ENCODE measurements at places on chromosomes 12 and 14. TPM values are rescaled to one million over a fixed set of nuclear protein-coding genes. Genes with fewer than 3 reads are reported as not detected.

DIO3 gene
- total RNA-seq = 2.4 TPM

LRP1-AS gene
- not detected for total RNA-seq

GPN3 gene
- total RNA-seq = 16.0 TPM

OR6C4 gene
- not detected for total RNA-seq

VWF gene
- total RNA-seq = 543 TPM

GPR68 gene
- 1.2 TPM for total RNA-seq

KLHL33 gene
- not detected for total RNA-seq

TMEM132C gene
- total RNA-seq = 1.1 TPM

RHEBL1 gene
- not detected for total RNA-seq

SLC39A5 gene
- total RNA-seq = not detected

- DNase-seq = no peak
These were observed 51.1 kb downstream of the BRMS1L start for GRCh38 chr14:35877276-35877675.

DNA sequence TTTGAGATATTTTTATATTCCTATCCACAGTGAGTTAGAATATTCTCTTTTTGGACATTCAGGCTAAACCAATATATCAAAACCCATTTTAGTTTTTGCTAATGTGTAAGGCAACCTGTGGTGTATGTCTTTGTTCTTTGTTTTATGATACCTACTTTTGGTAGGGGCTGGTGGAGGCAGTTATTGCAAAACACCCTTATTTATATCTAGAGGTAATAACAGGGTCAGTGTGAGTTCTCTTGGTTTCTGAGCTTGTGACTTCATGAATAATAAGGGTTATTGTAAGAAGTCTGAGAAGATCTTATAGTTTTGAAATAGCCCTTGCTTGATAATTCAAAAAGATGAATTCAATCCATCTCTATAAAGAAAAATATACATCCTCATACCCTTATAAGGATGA is 235.1 kb upstream of the LRIG3 start:
- DNase-seq = no peak

DNA sequence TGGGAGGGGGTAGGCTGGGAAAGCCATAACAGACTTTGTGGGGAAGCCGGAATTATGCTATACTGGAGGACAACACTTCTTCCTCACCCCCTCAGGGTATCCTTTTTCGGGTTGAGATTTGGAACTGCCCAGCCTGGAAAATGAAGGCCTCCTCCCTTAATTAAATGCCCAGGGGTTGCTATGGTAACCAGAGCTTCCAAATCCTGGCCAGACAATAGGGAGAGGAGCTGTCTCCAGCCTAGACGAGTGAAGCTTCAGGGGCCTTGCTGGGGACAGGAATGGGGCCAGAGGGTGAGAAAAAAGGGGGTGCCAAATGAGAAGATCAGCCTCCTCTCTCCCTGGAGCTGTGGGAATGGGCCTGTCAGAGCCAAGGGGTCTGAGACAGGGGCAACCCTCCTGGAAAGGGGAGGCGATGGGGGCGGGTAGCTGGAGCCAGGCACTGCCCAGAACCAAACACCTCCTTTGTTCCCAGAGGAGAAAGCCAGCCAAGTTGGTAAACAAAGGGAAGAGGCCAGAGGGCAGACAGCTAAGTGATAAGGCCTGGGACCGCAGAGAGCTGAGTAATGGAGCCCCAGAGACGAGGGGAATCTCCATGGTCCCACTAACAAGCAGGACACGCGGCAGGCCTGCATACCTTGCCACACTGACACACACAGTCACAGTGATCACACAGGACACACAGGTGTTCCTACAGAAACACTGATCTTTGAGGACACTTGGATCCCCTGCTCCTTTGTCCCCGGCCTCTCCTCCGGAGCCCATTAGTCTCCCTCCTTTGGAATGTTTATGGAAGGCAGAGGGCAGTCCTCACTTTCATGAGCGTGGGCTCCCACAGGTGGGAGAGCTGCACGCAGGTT is 17.9 kb upstream of the RND1 start:
- no peak for DNase-seq

GRCh38 chr12:101878243-101878821 is 952 bp downstream of the DRAM1 start:
- no peak for DNase-seq

DNA sequence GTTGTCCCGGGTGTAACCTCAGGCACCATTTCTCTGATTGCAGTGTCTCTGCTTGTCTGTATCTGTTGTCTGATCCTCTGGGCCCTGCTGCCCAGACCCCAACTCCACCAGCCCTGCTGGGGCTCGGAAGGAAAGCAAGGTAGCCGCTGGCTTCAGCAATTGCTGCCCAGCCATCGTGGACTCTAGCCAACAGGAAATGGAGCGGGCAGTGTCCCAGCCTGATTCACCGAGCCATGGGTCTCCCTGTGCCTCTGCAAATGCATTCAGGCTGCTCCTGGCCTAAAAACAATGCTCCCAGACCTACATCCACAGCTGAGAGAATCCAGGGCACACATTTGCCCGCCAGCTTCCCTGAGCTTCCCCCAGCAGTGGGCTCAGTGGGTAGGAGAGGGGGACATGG is 9.2 kb downstream of the TUNAR start:
- DNase-seq = no peak

DNA sequence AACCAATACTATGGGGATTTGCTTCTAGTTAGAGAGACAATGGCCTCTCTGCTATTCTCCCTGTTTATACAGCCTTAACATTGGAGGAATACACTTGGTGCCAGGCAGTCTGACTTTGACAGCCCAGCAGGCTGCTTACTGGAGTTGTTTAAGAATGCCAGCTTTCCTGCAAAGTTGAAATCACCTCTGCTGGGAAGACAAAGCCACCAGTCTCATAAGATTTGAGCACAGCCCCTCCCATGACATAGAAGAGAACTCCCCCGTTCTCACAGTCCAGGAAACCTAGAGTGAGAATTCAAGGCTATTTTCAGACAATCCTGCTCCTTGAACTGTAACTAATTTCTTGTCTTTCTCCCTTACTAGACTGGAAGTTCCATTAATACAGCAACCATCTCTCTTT is 21.1 kb upstream of the CATSPERB start:
- no peak for DNase-seq

- DNase-seq = no peak
These were observed 32.5 kb downstream of the BRMS1L start for GRCh38 chr14:35858521-35859209.

GRCh38 chr14:20799892-20800544 is 2.6 kb downstream of the RNASE1 start:
- DNase-seq = no peak

DNA sequence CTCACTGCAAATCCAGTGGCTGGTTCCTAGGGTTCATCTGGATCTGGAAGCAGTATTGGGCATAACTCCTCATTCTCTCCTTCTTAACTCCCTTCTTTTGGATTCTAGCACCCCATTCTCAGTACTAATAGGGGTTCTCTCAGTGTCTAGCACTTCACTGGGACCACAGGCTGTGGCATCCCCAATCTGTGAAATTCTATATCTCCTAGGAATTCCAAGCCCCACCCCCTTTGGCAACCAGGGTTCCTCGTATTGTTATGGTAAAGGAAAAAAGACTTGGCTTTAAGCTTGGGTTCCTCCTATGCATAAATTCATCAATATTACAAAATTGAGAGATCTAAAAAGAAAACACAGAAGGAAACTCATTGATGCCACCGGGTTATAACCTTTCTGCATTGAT is 45.0 kb upstream of the FBXO21 start:
- no peak for DNase-seq

- no peak for DNase-seq
These were observed 110.7 kb downstream of the SLC15A5 start for GRCh38 chr12:16166563-16167470.

- no peak for DNase-seq
These were observed 132.6 kb upstream of the MAP1LC3B2 start for GRCh38 chr12:116426391-116427136.

DNA sequence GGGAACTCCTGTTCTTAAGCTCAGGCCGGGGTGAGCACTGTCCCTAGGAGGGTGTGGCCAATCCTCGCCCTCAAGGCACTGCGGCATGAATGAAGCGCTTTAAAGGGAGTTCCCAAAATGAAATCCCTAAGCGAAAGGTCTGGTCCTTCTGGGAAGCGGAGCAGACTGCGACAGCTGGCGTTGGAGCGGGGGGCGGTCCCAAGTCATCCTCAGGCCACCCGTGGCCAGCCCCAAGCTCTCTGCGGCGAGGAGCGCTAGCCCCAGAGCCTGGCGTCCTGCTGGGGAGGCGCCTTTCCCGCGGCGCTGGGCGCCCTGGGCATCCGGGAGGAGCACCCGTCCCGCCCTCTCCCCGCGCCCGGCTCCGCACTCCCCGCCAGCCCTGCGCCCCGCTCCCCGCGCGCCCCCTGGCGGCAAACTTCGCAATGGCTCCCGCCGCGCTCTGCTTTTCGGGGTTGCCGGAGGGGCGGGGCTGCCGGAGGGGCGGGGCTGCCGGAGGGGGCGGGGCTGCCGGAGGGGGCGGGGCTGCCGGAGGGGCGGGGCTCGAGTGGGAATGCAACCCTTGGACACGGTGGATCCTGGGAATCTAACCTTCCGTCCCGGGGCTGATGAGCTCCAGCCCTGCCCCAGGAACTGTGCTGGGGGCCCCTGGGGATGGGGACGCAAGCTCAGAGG is 25.4 kb downstream of the ZBTB42 start:
- peak; percentile 100 for DNase-seq

- no peak for DNase-seq
These were observed 35.8 kb downstream of the CCDC175 start for GRCh38 chr14:59540852-59541251.

DNA sequence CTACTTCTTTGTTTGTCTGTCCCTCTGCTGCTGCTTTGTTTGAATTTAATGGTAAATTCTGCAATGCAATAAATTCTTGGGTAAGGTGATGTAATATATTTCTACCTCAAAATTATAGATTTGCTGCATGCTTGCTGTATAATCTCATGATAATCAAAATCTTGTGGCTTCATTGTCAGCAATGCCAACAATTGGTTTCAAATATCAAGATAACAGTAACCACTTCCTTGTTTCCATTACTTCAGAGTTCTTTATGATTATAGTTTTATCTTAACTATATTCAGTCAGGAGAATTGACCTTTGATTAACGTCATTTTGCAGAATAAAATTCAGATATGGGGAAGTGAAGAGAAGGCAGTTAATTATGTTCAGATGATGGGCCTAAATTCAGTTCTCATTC is 30.2 kb upstream of the RNU6-8 start:
- no peak for DNase-seq

DNA sequence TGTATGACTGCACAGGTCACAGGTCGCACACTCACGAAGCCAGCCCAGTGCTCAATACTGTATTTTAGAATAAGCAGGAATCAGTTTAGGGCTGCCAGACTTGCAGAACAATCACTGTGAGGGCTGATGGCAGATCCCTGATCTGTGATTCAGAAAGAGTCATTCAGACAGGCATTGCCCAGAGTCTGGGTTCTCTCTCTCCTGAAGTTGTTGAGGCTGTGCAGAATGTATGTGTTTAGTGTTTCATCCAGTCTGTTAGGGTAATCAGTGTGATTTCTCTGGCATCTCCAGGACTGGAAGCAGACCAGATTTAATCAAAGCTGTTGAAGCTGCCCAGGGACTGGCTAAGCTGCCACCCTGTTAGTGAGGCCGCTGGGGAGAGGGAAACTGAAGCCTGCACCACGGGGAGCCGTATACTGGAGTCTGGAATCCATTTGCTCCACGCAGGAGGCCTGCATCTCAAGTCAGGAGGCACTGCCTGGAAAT is 69.3 kb downstream of the ETV6 start:
- no peak for DNase-seq

DNA sequence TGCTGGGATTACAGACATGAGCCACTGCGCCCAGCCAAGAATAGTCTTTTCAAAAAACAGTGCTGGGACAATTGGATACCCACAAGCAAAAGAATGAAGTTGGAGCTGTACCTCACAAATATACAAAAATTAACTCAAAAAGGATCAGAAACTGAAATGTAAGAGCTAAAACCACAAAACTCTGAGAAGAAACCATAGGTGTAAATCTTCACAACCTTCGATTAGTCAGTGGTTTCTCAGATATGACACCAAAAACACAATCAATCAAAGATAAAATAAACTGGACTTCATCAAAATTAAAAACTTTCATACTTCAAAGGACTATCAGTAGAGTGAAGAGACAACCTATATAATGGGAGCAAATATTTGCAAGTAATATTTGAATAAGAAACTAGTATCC is 35.3 kb downstream of the SLC25A47 start:
- no peak for DNase-seq

DNA sequence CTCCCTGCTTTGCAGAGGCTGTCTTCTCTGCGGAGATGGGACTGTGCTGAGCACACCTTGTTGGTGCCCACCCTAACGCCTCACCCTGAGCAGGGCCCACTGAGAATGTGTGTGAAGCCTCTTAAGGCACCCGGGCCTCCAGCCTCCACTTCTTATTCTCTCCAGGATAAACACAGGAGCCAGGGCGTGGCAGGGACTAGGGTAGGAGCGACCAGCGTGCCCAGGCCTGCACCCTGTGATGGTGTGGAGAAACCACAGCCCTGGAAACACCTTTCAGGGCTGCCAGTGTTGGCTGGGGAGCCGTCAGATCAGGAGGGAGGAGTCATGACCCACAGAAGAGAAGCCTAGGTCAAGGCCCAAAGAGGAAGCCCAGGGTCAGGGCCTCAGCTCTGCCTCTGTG is 41.3 kb downstream of the VDR start:
- no peak for DNase-seq

Measured in upper lobe of left lung (tissue), 6 donors.